ENCODE measurements at places on chromosomes 16 and 17. TPM values are rescaled to one million over a fixed set of nuclear protein-coding genes. Genes with fewer than 3 reads are reported as not detected.

DNA sequence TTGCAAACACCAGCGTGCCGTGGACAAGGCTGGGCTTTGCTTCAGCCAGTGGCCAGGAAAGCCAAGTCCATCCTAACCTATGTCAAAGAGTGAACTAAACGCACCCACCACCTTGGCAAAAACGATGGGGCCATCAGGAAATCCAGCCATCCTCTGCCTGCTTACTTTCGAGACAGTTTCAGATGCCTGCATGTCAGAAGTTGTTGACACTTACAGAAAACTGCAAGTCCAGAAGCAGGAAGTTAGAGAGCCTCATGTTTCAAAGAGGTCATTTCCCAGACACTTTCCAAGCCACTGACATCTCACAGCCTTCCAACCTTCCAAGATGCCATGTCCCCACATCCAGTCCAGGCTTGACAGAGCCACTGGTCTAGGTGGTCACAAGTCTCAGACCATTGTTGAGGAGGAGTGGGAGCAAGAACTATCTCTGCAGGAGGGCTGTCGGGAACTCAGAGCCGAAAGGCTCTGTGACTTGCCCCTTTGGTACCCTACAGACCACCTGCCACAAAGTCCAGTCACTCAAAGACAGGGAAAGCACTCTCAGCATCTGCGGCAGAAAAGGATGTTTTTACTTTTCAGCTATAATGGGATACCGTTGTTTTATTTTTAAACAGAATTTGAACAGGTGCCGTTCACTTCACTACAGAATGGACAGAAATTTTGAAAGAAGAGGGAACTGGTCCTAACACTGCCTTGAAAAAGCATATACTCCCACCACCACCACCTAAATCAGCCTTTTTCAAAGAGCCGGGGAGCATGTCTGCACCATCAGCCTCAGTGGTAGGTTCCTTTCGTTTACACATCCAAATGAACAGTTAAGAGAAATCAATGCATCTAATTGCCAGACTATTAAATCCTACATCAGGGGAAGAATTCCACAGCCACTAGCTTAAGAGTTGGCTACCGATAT lies 5.1 kb downstream of the ZNF423 start:
- DNase-seq, result no peak

GRCh38 chr17:57243171-57243622 lies 13.1 kb upstream of the MSI2 start:
- peak; percentile 73 for DNase-seq

- DNase-seq, result no peak
Observed at GRCh38 chr16:31005350-31006085, 4.9 kb downstream of the STX1B start.

- DNase-seq, result peak; percentile 47
Observed at GRCh38 chr17:50218771-50219315, 17.4 kb upstream of the COL1A1 start.

GRCh38 chr16:48318630-48319029 lies 66.6 kb downstream of the SIAH1 start:
- no peak for DNase-seq

DNA sequence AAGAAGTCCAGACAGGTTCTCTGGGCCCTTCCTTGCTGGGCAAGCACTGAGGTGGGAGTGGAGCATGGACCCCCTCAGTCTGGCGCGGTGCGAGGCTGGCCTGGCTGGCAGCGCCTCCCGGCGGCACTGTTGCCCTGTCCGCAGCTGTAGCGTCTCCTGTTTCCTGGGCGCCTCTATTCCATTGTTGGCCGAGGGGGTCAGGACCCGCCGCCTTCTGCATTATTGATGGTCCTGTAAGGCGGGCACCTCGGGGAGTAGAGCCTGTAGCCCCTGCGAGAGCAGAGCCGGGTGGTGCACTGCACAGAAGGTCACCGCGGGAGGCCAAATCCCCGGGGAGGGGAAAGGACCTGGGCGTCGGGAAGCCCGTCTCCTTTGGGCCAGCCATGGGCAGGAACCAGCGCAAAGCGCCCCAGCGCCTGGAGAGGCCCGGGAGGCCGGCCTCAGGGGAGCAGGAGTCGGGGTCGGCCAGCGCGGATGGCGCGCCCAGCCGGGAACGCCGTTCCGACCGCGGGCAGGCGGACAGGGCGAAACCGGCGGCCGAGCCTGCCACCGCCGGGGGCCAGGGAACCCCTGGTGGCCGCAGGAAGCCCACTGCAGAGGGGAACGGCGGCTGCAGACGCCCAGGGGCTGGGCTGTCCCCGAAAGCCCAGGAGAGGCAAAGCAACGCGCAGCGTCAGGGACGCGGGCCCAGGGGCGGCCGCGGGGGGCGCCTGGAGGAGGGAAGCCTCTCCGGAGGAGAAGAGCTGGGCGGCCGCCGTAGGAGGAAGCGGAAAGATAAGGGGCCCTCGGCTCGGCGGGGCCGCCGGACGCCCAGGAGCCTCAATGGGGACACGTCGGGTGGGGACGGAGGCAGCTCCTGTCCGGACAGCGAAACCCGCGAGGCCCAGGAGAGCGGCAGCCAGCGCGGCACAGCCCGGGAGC lies at the start of gene MYO15B:
Gene MYO15B (plus strand): TSS at position 126 of the 921 bp plus-strand sequence. CDS start 258 bp downstream, at position 384.
- DNase-seq, result peak; percentile 90

DNA sequence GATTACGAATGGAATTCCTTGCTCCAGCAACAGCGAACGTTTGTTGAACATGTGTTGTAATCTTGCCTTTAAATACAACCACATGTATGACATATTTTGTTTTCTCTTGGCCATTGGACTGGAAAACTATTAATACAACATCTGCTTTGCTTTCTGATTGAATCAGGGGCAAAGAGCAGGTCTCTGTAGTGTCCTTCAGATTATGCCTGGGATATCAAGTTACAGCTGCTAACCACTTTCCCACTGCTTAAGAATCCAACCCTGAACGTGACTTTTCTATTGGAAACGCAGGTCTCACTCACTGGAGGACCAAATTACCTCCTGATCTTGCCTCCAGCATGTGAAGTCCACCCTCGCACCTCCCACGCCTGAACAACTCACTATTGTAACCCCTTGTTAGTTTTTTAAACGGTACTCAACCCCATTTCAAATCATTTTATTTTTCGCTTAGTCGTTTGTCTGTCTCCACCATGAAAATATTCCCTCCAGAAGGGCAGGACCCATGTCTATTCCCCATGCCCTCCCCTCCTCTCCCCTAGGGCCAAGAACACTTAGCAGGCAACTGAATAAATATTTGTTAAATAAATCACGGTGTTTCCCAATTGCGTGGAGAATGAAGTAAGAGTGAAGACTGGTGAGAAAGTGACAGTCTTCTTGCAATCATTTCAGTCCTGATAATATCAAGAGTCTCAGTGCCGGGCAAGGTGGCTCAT lies 57.4 kb upstream of the MRTFB start:
- DNase-seq, result peak; percentile 87

CCL15 gene
- total RNA-seq, result 1.2 TPM

HS3ST3A1 gene
- total RNA-seq, result not detected
